ENCODE measurements at places on chromosomes 2 and 18. TPM values are rescaled to one million over a fixed set of nuclear protein-coding genes. Genes with fewer than 3 reads are reported as not detected.

RSAD2 gene
- 0.30 TPM for total RNA-seq

MYO1B gene
- 87.3 TPM for total RNA-seq

ELAC1 gene
- total RNA-seq, result 4.2 TPM

ZAP70 gene
- 0.05 TPM for total RNA-seq

COL5A2 gene
- total RNA-seq, result 1,671 TPM

STK17B gene
- total RNA-seq, result 46.9 TPM

NT5C1B gene
- not detected for total RNA-seq

POMC gene
- 1.0 TPM for total RNA-seq

C2orf78 gene
- total RNA-seq, result not detected

EGR4 gene
- total RNA-seq, result not detected

RAD51AP2 gene
- total RNA-seq, result not detected

ALPG gene
- total RNA-seq, result not detected

HOXD11 gene
- total RNA-seq, result 7.8 TPM

DSG4 gene
- not detected for total RNA-seq

CREG2 gene
- total RNA-seq, result 0.46 TPM

RAB31 gene
- 64.1 TPM for total RNA-seq

GCG gene
- total RNA-seq, result not detected

TNFAIP6 gene
- total RNA-seq, result 41.6 TPM

SLC9A4 gene
- not detected for total RNA-seq

MOGAT1 gene
- total RNA-seq, result not detected

SULT1C2 gene
- not detected for total RNA-seq

SP5 gene
- not detected for total RNA-seq

PIKFYVE gene
- 35.9 TPM for total RNA-seq

COL3A1 gene
- 14,422 TPM for total RNA-seq

COLEC12 gene
- total RNA-seq, result 0.28 TPM

FAM228A gene
- under 0.01 TPM for total RNA-seq

ANKRD30B gene
- total RNA-seq, result not detected

EFEMP1 gene
- 180 TPM for total RNA-seq

RESP18 gene
- total RNA-seq, result not detected

TFCP2L1 gene
- total RNA-seq, result not detected

GYPC gene
- total RNA-seq, result 37.4 TPM

TBR1 gene
- total RNA-seq, result under 0.01 TPM

SDC1 gene
- total RNA-seq, result 77.2 TPM

TUBA3E gene
- total RNA-seq, result 0.09 TPM

DHRS9 gene
- total RNA-seq, result 0.09 TPM

HTR2B gene
- 2.1 TPM for total RNA-seq

UCN gene
- 0.30 TPM for total RNA-seq

RIT2 gene
- not detected for total RNA-seq

CD207 gene
- not detected for total RNA-seq
